DMS 273 treated with DMSO at 0.1 percent for 48 hours (cell line): ENCODE measurements at places on chromosomes 4 and X.

DNA sequence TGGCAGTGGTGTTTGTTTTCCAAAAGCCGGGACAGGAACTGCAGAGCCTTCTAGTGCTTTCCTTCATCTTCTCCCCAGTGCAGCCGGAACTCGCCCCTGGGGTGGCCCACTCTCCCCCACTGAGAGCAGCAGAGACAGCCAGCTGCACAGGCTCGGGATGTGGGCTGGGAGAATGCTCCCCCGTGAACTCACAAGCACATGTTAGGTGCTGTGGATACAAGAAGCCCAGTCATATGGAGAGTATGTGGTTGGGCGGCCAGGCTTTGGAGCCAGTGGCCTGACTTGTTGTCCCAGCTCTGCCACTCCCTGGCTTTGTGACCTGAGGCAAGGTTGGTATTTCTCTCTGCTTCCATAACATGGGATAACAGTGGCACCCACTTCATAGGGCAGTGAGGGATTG, 9.4 kb upstream of the KIAA0232 start:
- DNase-seq = no peak

- DNase-seq = no peak
Measured at GRCh38 chrX:139207655-139208054, 322.9 kb upstream of the F9 start.

DNA sequence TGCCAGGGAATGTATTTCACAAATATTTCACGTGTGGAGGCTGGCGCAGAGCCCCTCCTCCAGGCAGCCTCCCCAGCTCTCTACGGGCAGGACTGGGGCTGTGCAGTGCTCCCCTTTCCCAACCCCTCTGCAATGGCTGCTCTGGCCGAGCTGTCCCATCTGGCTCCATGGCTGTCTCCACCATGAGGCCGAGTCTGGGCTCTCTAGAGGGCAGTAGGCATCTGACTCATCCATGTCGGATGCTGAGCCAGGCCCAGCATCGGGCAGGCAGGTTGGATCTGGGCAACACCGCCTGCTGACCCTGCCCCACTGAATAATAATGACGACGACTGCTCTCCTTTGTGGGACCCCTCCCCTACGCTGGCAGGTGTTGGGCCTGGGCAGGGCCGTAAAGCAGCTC, 11.0 kb upstream of the SH3TC1 start:
- no peak for DNase-seq

DNA sequence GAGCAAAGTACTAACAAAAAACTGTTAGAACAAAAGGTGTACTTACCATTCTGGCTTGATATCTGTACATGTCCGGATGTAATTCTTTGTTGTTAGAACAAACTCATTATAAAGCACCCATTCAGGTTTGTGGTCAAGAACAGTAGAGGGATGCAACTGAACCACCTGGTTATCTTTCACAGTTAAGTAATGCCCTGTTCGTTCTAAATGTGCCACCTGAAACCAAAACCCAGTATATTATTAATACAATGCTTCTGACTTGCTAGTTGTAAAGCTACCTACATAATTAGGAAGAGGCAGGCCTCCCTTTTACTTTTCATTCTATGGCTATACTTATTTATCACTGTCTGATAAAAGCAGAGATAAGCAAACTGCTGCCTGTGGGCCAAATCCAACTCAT, 54.8 kb downstream of the DHX15 start:
- DNase-seq = no peak

DNA sequence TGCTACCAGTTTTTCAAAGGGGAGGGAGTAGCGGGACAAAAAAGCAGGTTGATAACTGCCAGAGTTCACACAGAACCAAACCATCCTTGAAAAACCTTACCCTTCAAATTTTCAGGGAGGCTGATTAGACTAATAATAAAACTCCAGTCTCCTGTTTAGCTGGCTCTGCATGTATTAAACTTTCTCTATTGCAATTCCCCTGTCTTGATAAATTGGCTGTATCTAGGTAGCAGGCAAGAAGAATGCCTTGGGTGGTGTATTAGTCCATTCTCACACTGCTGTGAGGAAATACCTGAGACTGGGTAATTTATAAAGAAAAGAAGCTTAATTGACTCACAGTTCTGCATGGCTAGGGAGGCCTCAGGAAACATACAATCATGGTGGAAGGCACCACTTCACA, 18.1 kb upstream of the PLP1 start:
- DNase-seq = no peak

DNA sequence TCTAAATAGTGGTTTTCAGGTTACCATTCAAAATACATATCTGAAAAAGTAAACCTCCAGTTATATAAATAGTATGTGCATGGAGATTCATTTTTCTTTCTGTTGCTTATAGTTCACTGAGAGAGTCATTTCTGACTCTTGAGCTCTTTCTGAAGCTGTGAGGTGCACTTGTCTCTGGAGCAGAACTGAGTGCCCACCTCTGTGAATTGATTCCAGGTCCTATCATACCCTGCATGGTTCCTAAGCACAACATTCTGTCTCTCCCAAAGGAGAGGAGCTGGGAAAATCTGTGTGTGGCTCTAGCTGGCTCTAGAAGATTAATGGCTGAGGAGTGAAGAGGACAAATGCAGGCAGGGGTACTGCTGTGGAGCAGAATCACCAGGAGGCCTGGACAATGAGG, 161.6 kb upstream of the HCCS start:
- no peak for DNase-seq

GRCh38 chr4:150679765-150680343, 97.9 kb downstream of the MAB21L2 start:
- DNase-seq = no peak

DNA sequence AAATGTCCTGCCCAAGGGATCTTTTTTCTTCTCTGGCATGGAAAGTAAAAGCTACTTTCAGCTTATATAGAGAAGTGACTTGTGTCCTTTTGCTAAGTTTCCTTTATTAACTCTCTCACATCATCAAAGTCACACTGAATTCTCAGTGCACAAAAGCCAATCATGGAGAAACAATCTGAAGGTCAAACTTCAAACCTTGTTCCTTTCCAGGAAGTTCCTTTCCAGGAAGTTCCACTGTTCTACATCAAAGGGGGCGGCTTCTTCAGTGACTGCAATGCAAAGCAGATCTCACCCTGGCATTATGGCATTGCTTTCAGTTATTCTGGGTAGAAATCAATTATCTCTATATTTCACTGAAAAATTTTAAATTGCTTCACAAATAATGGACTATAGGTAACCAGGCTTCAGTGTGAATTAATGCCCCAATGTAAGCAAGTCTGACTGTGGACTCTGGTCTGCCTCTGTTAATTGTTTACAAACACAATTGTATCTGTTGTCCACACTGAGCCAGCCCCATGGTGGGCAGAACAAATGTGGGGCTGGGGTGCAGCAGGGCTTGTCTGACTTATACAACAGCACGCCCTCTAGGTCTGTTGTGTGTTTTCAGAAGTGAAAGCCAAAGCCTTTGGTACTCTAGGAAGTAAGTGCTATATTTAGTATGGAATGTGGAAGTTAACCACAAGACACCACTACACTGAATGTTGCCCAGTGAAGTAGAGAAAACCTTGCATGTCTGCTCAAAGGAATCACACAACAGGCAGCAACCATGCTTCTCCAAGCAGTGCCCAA, 98.8 kb downstream of the CDS1 start:
- DNase-seq = no peak

GRCh38 chr4:126396703-126397102, 1081.9 kb downstream of the FAT4 start:
- no peak for DNase-seq

DNA sequence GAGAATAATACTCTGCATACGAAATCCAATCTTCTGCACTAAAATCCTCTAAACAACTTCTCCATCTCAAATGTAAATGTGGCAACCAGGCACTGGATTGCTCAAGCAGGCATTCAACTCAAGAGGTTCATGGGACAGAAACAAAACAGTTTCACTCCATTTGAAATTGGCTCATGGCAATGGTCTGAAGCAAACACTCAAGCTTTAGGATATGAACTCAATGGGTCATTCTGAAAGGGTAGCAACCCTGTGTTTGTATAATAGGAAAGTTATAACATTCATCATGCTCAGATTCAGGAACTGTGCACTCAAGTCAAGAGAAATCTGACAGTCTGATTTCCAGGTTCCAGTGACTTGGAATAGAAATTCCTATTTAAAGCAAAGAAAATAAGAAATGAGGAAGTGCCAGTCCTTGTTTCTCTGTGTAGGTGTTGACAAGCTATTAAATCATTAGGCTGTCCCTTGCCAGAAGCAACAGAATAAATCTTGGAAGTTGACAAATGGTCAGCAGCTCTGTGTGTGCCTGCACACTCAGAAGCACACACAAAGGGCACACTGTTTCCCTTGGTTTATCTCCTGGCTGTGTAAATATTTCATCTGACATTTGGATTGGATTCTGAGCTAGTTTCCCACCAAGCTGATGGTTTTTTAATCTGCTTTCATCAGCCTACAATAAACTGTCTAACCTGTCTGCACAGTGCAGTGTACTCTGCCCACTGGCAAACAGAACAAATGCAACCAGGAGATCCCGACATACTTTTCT, 75.9 kb upstream of the CITED1 start:
- no peak for DNase-seq

GRCh38 chr4:102694791-102695190, 66.0 kb downstream of the MANBA start:
- DNase-seq = no peak

- DNase-seq = no peak
Measured at GRCh38 chr4:138636781-138637180, 378.8 kb upstream of the NOCT start.

DNA sequence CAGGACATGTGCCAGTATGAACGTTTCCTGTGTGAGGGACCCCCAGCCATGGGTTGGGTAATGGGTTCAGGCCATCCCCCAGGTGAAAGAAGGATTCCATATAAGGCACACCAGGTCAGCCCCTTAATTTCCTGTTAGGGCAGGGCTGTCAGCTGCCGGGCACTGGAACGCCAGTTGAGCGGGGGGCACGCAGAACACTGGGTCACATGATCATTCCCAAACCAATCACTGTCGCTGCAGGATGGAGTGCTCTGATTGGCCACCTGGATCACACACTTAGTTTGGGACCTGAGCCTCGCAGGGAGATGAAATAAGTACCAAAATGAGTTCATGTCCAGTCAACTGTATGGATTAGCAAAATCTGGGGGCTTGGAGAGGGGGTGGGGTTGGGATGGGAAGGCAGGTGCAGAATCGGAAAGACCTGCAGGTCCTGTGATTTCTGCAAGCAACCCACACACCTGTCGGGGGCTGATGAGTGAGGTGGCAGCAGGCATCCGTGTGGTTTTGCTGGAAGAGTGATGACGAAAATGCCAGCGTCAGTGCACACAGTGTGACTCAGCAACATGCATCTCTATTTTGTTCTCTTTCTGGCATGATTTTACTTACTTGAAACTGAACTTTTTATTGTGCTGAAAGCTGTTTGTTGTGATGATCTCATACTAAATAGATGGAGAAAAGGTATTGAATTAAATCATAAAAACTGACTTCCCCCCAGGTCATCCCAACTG, 32.2 kb downstream of the RNF212 start:
- no peak for DNase-seq

DNA sequence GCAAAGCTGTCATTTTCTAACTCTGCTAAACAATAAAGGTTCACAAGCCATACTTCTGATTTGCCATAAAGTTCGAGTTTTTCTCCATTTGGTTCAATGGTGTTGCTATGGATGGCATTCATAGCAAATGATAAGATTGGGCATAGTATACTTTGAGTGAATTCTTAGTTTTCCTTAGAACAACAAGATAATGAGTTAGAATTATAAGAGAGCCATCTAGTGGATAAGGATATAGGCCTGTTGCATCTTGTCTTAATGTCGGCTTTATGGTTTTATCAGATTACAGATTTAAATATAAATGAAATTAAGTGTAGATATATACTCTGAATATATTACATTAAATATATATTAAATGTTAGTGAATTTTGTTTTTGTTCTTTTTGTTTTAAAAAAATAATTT, 644.6 kb downstream of the IL1RAPL1 start:
- DNase-seq = no peak

DNA sequence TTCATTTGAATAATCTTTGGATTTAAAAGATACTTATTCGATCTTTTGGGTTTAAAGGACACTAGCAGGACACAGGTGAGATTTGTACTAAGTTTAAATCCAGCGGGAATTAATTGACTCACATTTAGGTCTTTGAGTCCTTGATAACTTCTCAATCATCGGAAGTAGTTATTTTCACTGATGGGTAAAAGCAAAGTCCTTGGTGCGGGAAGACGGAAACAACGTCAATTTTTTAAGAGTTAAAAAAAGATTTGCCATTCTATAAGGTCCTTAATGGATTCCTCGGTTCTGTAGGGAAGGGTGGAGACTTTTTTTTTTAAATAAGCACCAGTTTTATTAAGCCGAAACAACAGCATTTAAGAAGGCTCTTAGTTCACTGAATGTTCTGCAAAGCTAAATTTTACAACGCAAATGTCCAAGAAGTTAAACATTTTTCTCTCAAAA, 2.9 kb downstream of the TMSB4X start:
- DNase-seq = no peak

- DNase-seq = no peak
Measured at GRCh38 chr4:184689681-184690080, 40.1 kb downstream of the PRIMPOL start.

GRCh38 chr4:125303821-125304220, 10.9 kb upstream of the FAT4 start:
- no peak for DNase-seq

GRCh38 chr4:39415678-39416283, 9.1 kb downstream of the KLB start:
- no peak for DNase-seq

- no peak for DNase-seq
Measured at GRCh38 chr4:16416601-16417000, 190.3 kb upstream of the TAPT1 start.

- no peak for DNase-seq
Measured at GRCh38 chr4:26851129-26851528, 9.5 kb upstream of the STIM2 start.

GRCh38 chrX:38332505-38332904, 5.2 kb upstream of the RPGR start:
- DNase-seq = no peak

DNA sequence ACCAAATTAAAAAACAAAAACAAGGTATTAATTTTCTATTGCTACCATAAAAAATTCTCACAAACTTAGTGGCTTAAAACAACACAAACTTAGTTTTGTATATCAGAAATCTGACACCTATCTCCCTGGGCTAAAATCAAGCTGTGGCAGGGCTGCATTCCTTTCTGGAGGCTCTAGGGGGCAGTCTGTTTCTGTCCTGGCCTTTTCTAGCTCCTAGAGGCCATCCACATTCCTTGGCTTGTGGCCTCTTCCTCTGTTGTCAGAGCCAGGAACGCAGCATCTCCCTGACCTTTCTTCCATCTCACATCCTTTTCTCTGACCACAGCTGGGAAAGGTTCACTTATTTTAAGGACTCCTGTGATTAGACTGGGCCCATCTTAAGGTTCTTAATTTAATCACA, 38.9 kb upstream of the TLR2 start:
- no peak for DNase-seq

DNA sequence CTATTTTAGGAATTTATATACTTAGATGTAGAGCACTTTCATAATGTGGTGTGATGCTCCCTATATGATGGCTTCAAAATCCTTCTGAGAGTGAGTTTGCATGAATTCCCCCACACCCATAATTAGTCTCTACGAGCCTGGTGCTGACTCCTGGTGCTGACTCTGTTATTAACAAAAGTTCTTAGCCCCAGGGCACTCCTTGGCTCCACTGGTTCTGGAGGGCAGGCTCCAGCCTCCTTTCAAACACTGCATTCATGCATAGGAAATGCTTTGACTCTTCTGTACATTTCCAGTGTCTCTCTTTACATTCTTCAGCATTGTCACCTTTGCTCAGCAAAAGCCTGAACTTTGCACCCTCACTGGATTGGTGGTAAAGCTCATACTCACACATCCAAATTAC, 64.0 kb downstream of the LNX1 start:
- DNase-seq = no peak
